Umbilical cord (tissue), 2 donors: ENCODE measurements at places on chromosomes 12 and 14.

DNA sequence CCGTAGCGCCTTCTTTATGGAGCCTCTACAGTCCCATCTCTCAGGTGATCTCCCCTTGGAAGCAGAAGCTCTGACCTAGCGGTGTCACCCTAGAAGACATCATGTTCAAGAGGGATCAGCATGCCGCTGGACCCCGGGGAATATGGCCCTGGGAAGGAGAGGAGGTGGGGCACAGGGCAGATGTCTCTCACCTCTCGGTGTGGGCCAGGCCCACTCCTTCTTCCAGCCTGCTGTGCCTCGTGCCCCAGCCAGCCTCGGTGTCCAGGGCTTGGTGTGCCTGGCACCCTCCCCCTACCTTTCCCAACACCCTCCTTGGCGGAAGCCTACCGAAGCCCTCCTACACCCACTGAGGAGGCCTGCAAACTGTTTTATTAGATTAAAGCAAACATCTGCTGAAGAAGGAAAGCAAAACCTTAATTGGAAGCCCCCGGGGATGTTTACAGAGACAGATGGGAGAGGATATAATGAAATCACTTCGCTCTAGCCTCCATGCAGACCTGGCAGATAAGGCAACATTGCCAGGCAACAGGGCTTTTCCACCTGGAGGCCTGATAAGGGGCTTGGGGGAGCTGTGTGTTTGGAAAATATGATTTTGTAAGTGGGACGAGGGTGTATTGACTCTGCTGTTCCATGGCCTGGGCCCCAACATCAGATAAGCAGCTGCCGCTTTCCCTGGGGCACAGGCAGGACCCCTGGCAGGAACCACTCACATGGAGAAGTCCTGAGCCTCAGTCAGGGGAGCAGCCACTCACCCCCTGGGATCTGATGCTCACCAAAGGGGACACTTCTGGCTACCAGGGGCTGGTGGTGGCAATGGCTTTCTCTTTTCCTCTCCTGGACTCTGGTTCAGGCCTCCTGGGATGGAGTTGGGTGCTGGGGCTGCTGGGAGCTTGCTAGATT is 5.7 kb upstream of the CHGA start:
- DNase-seq: no peak

GRCh38 chr12:106193394-106194215 is 54.2 kb downstream of the CKAP4 start:
- no peak for DNase-seq

GRCh38 chr12:92989715-92990484 is 60.8 kb upstream of the EEA1 start:
- DNase-seq: no peak

- no peak for DNase-seq
Measured at GRCh38 chr12:52223406-52224039, 9.5 kb upstream of the KRT7 start.

GRCh38 chr12:94582591-94582990 is 67.8 kb downstream of the TMCC3 start:
- DNase-seq: no peak

DNA sequence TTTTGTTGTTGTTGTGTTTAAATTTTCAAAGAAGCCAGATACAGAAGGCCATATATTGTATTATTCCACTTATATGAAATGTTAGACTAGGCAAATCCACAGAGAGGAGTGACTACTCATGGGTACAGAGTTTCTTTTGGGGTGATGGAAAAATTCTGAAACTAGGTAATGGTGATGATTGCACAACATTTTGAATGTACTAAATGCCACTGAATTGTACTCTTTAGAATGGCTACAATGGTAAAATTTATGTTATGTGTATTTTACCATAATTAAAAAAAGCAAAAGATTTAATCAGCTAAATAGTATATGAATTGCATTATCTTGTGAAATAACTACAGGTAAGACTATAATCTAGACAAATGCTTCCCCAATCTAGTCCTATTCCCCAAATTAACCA is 733.6 kb upstream of the TMEM132C start:
- DNase-seq: no peak

- no peak for DNase-seq
Measured at GRCh38 chr12:108645686-108646599, 12.2 kb upstream of the SELPLG start.

DNA sequence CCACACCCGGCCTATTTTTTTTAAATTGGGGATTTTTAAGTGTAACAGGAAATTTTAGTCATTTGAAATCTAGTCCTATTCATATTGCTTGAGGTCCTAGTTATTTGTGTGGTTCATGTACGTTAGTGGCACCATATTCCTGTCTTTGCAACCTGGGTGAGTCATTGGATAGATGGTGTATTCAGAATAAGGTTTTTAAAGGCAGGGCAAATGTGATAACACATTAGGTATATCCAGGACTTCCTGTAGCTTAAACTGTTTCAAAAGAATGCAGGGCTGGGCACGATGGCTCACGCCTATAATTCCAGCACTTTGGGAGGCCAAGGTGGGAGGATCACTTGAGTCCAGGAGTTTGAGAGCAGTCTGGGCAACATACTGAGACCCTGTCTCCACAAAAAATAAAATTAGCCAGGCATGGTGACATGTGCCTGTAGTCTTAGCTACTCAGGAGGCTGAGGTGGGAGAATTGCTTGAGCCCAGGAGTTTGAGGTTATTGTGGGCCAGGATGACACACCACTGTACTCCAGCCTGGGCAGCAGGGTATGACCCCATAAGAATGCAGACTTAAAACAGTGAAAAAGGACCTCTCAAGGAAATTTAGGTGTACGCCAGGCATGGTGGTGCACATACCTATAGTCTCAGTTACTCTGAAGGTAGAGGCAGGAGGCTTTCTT is 8.1 kb downstream of the ATP6V0A2 start:
- no peak for DNase-seq

DNA sequence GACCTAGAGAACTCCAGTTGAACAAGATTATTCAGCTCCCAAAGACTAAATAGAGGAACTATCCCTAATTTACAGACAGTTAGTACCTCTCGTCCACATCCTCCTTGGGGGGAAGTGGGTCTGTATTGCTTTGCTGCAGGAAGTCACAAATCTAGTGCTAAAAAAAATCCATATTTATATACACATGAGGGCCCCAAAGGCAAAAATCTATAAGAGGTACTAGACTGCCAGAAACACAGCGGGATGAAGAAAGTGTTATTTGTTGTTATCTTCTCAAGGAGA is 190.1 kb downstream of the TTC8 start:
- DNase-seq: no peak

DNA sequence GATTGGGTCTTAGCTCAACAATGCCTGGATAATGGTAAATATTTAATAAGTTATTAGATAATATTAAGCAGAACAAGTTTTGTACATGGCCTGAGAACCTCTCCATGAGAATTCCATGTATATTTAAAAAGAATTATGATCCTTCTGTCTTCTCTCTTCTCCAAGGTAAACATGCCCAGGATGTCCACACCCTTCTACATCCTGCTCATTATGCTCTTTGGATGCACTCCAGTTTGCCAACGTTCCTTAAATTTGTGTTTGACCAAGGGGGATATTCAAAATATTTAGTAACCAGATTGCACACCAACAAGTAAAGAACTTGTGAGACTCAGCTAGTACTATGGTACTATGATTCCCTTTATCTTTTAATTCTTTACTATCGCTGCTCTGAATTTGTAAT is 44.8 kb upstream of the ERGIC2 start:
- no peak for DNase-seq

GRCh38 chr12:1852076-1852475 is 31.7 kb downstream of the LRTM2 start:
- no peak for DNase-seq

GRCh38 chr14:44616204-44616603 is 109.1 kb upstream of the FSCB start:
- DNase-seq: no peak

DNA sequence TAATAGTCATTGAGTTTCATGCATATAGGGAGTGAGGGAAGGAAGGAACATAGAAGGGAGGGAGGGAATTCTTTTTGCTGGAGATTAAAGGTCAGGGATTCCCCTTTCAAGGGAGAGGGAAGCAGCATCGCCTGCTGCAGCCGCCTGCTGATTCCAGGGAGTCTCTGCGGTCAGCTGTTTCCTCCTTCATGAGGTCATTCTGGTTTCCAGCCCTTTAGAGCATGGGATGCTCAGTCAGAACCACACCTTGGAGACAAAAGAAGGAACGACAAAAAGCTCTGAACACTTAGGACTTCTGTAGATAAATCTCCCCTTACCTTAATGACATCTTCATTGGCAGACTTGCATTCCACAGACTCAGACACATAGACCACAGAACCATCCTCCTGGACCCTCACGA is 923.0 kb upstream of the TMEM132C start:
- DNase-seq: no peak

DNA sequence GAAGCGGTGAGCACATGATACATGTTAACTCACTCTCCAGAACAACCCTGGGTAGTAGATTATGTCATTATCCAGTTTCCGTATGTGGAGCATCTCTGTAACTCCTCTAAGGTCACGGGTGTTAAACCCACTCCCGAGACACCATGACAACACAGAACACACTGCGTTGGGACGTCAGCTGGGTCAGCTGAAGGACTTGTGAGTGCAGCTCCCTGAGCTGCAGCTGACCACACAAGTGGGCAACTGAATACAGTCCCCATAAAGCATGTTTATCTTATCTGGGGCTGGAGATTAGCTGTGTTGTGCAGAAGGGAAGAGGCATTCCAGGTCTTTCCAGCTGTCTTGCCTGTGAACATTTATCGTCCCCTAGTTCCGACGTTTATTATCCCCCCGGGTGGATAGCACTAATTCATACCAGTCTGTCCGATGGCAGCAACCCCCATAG is 211.5 kb downstream of the CHST11 start:
- DNase-seq: peak; percentile 90

GRCh38 chr12:59708064-59708463 is 112.2 kb downstream of the SLC16A7 start:
- DNase-seq: peak; percentile 59

DNA sequence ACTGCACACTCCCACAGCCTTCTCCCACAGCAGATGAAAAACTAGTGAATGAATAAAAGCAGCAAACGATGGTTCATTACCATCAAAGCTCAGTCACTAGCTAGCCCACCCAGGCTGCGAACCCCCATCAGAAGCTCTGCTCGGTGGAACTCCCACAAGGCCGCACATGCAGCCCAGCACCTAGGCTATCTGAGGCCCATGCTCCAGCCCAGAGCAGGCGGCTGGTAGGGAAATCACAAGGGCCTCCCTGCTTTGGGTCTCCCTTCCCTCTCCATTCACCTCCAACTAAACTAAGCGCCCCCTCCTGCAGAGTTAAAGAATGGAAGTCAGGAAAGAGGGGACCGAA is 69.0 kb downstream of the ITPK1 start:
- no peak for DNase-seq

- DNase-seq: no peak
Measured at GRCh38 chr14:65352964-65353530, 59.5 kb upstream of the FUT8 start.

- peak; percentile 86 for DNase-seq
Measured at GRCh38 chr14:92039063-92039718, 668 bp downstream of the TRIP11 start.

DNA sequence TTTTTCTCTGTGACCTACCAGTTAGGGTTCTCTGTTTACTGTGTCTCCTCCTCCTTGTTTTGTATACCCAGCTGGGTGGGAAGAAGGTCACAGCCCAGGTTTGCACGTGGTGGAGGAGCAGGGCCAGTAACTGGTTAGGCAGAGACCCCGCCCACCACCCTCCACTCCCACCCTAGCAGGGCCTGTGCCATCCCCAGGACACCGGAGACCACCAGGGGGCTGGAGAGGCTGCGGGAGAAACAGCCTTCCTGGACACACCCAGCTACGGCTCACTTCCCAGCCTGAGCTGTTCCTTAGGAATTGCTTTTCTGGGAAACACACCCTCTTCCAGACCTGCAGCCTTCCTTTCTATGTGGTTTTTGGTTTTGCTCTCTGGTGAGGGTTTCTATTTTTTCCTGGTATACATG is 21.1 kb downstream of the BDKRB2 start:
- peak; percentile 72 for DNase-seq

- DNase-seq: no peak
Measured at GRCh38 chr12:2489275-2489674, 305.5 kb upstream of the FKBP4 start.

DNA sequence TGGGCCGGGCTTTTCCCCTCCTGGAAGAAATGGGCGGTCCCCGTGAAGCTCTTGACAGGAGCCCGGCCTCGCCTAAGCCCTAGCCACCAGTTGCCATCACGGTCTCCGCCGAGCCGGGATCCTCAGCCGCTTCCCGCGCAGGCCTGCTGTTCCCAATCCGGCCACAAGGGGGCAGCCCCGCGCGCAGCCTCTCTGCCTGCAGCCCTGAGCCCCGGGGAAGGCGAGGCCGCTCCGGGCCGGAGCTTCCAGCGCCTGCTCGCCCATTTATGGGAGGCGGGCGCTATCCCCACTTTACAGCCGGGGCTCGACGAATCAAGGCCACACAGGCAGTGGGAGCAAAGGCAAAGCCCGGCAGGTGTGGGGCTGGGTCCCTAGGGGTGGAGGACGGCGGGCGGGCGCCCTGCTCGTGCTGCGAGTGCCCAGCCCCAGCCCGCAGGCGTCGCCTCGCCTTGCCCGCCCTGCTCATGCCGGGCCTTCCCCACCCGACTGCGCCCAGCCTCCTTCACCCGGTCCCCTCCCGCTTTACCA is 61.5 kb downstream of the LGMN start:
- DNase-seq: peak; percentile 59

GRCh38 chr12:89320735-89321134 is 31.6 kb downstream of the DUSP6 start:
- no peak for DNase-seq

DNA sequence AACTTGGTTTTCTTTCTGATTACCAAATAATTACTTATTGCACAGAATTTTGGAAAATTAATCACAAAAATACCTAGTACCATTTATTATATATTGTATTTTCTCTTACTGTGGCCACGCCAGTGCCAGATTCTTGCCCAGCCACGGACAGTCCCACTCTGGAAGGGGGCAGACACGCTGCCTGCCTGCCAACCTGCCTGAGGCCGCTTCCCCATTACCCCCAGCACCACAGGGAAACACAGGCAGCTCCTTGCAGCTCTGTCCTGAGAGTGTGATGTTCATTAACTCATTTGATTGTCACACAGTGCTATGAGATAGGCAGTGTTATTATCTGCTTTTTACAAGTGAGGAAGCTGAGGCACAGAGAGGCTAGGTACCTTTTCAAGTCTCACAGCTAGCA is 46.8 kb downstream of the CACNA1C start:
- no peak for DNase-seq

DNA sequence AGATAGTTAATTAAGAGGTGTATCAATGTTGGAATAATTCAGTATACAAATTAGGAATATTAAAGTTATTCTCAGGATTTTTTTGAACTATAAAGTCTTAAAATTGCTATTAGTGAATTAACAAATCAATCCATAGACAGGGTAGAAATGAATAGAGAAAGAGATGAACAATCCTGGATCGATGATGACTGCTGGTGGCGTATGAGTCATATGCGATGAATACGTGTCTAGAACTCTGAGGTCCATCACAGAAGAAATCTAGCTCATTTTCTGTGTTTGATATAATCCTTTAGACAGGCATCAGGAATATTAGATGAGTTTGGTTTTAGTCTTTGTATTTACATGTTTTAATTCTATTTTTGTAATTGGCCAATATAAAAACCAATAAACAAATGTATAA is 85.4 kb upstream of the RTL1 start:
- DNase-seq: no peak
